ENCODE measurements at places on chromosomes 3 and 15.

GRCh38 chr3:193780397-193780796, 187.4 kb downstream of the OPA1 start:
- DNase-seq: no peak

DNA sequence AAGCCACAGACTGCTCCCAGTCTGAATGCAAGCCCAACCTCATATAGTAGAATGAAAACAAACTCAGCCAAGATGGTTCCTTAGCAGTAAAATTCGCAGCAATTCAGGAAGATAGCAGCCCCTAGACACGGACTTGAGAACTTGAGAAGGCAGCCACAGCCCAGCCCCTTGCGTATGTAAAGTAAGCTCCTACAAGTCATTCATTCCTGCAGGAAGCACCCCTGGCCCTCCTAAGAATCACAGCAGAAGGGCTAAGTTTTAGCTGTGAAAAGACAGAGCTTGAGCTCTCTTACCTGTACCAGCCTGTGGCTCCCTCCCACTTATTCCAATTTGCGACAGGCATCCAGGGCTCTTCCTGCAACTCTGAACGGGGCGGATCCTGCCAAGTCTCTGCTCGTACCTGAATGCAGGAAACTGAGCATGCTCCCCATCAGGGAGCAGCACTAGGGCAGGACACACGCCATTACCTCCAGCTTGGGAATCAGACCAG, 136.4 kb downstream of the MAGI1 start:
- DNase-seq: no peak

GRCh38 chr3:129176051-129176450, 7.6 kb downstream of the CNBP start:
- DNase-seq: no peak

DNA sequence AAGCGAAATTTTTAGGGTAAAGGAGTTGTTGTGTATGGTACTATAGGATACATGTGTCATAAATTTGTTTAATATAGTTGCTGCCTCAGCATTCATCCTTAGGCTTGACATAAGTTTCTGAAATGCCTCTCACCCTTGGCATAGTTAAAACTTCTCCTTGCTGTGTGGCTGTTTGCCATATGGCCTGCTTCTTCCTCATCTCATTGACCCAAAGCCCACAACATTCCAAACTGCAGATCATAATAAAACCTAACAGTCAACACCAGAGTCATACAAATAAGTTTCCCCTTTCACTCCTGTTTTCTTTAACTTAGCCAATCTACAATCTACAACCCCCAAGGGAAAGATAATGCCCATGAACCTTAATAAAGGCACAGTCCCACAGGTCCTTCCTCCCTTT, 136.6 kb downstream of the TMCC1 start:
- DNase-seq: no peak

DNA sequence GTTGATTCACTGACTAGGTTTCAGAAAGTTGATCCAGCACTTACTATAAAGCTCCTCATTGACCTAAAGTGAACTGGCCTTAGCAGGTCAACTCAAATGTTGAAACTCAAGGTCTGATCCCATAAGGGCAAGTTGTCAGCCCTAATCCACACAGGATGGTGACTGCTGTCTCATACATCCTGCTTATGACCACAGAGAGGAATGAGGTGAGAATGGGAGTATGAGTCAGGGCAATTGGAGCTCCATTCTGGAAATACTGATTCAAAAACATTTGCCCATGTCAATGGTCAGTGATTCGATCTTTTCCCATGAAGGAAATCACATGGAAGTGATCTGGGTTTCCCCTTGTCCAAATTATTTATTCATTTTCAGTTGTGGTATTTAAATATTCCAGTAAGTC, 78.7 kb downstream of the ZNF385D start:
- peak; percentile 9 for DNase-seq

DNA sequence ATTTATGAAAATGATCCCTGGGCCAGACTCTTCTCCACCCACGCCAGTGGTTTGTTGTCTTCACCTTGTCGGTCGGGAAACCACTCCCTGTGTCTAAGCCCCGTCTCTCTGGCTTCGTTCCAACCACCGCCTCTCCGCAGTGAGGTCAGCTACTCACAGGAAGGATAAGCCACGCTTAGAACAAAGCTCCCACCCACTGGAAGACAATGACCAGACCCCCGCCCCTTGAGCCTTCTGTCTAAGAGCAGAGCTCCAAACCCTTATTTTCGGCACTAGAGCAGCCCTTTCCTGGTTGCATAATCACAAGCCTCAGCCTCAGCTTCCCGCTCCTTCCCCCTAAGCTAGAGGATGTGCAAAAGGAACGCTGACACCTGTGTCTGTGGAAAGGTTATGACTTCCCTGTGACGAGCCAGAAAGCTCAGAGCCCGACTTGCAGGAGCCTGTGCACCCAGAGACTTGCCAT, 114.9 kb upstream of the MEF2A start:
- DNase-seq: no peak

- DNase-seq: no peak
Measured at GRCh38 chr3:149327156-149327555, 6.3 kb downstream of the TM4SF18 start.

- peak; percentile 47 for DNase-seq
Measured at GRCh38 chr3:161890147-161890625, 393.6 kb downstream of the OTOL1 start.

DNA sequence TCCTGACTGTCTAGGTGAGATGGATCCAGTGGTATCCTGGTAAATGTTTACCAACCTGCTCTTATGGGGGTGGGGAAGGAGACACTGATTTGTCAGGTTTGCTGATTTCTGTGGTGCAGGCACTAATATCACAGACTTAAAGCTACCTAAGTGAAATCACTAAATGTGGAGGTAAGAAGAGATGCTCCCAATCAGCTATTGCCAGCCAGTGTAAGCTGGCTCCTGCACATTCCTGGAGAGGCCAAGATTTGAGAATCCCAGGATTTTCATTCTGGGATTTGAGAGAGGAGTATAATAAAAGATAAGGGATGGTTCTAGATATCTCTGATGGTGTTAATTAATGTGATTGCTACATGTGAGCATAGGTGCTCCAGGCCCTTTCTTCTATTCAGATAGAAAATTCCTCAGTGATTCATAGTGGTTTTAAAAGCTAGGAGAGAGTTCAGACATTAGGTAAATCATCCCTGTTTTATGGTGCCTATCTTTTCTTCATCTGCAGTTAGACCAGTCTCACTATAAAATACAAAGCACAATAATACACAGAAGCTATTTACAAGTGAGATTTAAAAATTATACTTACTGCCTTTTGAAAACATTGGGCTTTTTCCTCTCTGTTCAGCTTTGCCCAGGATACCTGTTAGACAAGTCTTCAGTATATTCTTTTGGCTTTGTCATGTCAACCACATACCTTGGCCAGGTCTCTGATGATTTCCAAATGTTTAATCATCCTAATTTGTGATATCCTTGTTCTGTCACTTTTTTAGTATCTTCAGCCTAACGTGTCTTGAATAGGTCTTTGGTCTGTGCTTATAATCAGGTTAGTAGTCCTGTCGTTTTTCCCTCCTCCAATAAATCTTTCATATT, 90.9 kb downstream of the MBNL1 start:
- DNase-seq: no peak

Data from HTR-8/SVneo (cell line).